ENCODE measurements at places on chromosomes 1 and 21. TPM values are rescaled to one million over a fixed set of nuclear protein-coding genes. Genes with fewer than 3 reads are reported as not detected.

Gene PRAMEF15
- not detected for polyA plus RNA-seq

Gene FCGR1A
- 3.0 TPM for polyA plus RNA-seq

Gene RGS18
- 1.1 TPM for polyA plus RNA-seq

Gene FLAD1
- 20.6 TPM for polyA plus RNA-seq

Gene SNX27
- 20.9 TPM for polyA plus RNA-seq

Gene TMIGD3
- 0.27 TPM for polyA plus RNA-seq

Gene CREG1
- 28.6 TPM for polyA plus RNA-seq

Gene TRABD2B
- 5.5 TPM for polyA plus RNA-seq

Gene KRTAP21-2
- not detected for polyA plus RNA-seq

Gene KCNJ9
- 0.09 TPM for polyA plus RNA-seq

Gene S100A16
- 54.7 TPM for polyA plus RNA-seq

Gene CGN
- 0.58 TPM for polyA plus RNA-seq

Gene PLA2G2D
- polyA plus RNA-seq, result not detected

Gene GREM2
- polyA plus RNA-seq, result 2.3 TPM

Gene CFH
- polyA plus RNA-seq, result 98.4 TPM

Gene KRTAP13-2
- polyA plus RNA-seq, result not detected

Gene C2CD4D
- 0.12 TPM for polyA plus RNA-seq

Gene CFHR5
- polyA plus RNA-seq, result not detected

Gene WDTC1
- polyA plus RNA-seq, result 33.4 TPM

Gene ATP5PF
- 210 TPM for polyA plus RNA-seq

Gene SF3B4
- 41.1 TPM for polyA plus RNA-seq

Gene DISC1
- 7.3 TPM for polyA plus RNA-seq

Gene GBP6
- polyA plus RNA-seq, result not detected

Gene SPRR2F
- polyA plus RNA-seq, result not detected

Gene SLC30A10
- polyA plus RNA-seq, result 0.10 TPM

Gene ZMYND12
- 0.48 TPM for polyA plus RNA-seq

Gene LAPTM5
- 26.3 TPM for polyA plus RNA-seq

Gene TNNT2
- polyA plus RNA-seq, result 1,245 TPM

Gene MYBPH
- polyA plus RNA-seq, result 534 TPM

Gene HJV
- 243 TPM for polyA plus RNA-seq

Gene KIAA0319L
- 41.3 TPM for polyA plus RNA-seq

Gene LCE2D
- not detected for polyA plus RNA-seq

Gene HSPA6
- polyA plus RNA-seq, result 0.67 TPM

Gene SYPL2
- 289 TPM for polyA plus RNA-seq

Gene KRTAP12-2
- not detected for polyA plus RNA-seq

Gene LHX4
- 1.6 TPM for polyA plus RNA-seq

Gene CELA3B
- polyA plus RNA-seq, result not detected

Measured in hindlimb muscle (tissue), 1 donor.